Activated CD8-positive, alpha-beta T cell treated with anti-CD3 and anti-CD28 coated beads for 36 hours (primary cell): ENCODE measurements at places on chromosomes 2 and 18.

GRCh38 chr2:237475704-237476141 lies 11.3 kb upstream of the MLPH start:
- DNase-seq = peak; percentile 68

GRCh38 chr2:231494669-231495068 lies 30.4 kb upstream of the NCL start:
- DNase-seq = no peak

DNA sequence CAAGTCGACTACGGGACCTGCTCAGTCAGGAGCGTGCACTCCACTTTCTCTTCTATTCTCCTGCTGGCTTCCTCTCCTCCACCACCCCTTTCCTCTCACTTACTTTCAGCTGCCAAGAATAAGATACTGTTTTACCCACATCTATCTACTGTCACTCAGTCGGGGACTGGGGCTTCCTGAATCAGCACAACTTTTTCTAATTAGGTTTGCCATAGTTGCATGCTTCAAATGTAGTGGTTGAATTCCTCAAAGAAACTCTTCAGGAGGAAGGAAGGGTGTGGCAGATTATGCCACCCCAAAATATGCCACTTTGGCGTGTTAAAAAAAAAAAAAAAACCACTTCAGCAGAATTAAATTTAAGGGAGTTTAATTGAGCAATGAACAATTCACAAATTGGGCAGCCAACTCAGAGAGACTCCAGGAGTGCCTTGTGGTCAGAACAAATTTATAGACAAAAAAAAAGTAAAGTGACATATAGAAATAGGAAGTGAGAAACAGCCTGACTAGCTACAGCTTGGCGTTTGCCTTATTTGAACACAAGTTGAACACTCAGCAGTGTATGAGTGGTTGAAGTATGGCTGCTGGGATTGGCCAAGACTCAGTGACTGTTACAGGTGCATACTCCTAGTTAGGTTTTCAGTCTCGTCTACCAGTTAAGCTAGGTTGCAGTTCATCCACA lies 32.5 kb upstream of the RMDN2 start:
- peak; percentile 12 for DNase-seq

- DNase-seq = no peak
These were observed 15.0 kb upstream of the ACVR1 start for GRCh38 chr2:157890969-157891642.

DNA sequence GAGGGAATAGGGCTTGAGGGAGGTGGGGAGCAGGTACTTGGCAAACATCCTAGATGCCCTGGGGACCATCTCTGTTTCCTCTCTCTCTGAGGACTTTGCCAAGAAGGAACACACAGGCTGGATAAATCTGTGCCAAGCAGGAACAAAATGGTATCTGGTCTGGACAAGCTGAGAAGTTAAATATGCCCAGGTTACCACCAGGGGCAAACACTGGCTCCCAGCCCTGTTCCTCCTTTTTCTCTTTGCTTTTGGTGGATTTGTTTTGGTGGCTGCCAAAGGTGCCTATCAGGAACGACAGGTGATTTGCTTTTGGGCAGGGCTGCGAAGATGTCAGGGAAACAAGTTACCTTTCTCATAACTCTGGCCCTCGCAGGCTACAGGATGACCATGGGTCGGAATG lies 227.5 kb upstream of the SMAD2 start:
- DNase-seq = no peak

GRCh38 chr2:64454386-64455332 lies 697 bp downstream of the LGALSL start:
- DNase-seq = peak; percentile 58

- DNase-seq = no peak
These were observed 302.3 kb upstream of the ID2 start for GRCh38 chr2:8379549-8379948.

DNA sequence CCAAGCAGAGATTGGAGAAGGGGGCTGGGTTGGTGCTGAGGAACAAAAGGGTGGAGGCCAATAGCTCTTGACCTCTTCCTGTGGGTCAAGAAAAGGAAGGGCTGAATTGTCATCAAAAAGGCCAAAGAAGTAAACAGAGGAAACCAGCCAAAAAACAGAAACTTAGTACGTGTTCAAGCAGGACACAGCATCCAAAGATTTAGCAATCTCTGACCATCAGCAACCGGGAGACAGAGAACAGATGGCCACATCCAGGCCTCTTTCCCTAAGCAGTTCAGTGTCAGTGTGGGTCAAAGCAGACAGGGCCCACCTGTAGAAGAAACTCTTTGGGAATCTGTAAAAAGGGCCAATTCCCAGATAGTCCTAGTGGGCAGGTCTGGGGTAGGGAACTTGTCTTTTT lies 2.9 kb downstream of the DNPEP start:
- no peak for DNase-seq

- no peak for DNase-seq
These were observed 184.7 kb upstream of the GLI2 start for GRCh38 chr2:120550893-120551446.

GRCh38 chr2:223104336-223105132 lies 52.5 kb downstream of the KCNE4 start:
- no peak for DNase-seq

DNA sequence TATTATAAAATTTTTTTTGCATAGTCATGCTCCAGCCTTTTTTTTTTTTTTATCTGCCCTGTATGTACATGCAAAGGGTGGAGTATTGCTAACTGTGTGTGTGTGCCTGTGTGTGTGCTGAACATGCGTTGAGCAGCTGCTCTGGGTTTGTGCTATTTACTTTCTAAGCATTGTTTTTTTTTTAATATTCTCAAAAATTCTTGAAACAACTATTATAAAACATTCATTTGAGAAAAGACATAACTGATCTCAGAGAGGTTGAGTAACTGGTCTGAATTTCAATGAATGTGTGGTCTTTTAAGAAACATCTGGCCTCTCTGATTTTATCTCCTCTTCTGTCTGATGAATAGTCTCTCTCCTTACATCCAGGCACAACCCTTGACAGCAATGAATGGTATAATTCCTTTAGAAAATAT lies 366.0 kb upstream of the SLC14A2 start:
- no peak for DNase-seq
